ENCODE measurements at places on chromosomes 11 and 22.

DNA sequence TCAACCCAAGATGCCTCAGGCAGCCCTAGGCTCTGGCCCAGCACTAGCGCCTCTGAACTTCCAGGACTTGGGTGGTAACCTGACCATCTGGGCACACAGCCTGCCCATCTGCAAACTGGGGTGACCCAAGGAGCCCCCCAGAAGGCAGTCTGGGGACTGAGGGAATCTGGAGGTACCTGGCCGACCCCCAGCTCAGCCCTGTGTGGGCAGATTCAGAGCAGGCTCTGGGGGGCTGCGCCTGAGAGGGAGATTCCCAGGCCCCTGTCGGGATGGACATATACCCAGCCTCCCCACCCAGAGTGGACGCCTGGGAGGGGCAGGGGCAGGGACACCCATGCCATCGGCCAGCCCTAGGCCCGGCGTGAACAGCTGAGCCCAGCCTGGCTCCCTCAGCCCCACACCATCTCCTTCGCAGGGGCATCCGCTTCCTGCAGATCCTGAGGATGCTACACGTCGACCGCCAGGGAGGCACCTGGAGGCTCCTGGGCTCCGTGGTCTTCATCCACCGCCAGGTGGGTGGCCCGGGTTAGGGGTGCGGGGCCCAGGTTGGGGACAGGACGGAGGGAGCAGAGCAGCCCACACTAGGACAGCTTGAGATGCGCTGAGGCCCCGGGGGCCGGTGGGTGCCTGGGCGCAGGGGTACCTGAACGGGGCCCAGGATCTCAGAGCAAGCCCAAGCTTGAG, 126.9 kb downstream of the KCNQ1 start:
- no peak for DNase-seq
- no peak overlapping the region for H3K4me3 ChIP-seq
- H3K36me3 ChIP-seq, result no peaks in the 10 kb centered on the region
- no peaks in the 10 kb centered on the region for H3K4me1 ChIP-seq
- no peak overlapping the region for H3K27ac ChIP-seq

GRCh38 chr22:30452861-30453260, 19.0 kb downstream of the SEC14L3 start:
- H3K4me1 ChIP-seq, result no peaks in the 10 kb centered on the region
- no peaks in the 10 kb centered on the region for H3K27me3 ChIP-seq
- no peaks in the 10 kb centered on the region for H3K36me3 ChIP-seq
- H3K27ac ChIP-seq, result no peak overlapping the region
- H3K4me3 ChIP-seq, result no peak overlapping the region
- DNase-seq, result no peak

GRCh38 chr11:9758637-9759518, 95.0 kb downstream of the SWAP70 start:
- H3K4me1 ChIP-seq, result peaks cover 76% of the 10 kb centered on the region
- no peaks in the 10 kb centered on the region for H3K27me3 ChIP-seq
- peak overlapping the region; percentile 81 for H3K4me3 ChIP-seq
- DNase-seq, result peak; percentile 67
- H3K27ac ChIP-seq, result peak overlapping the region; percentile 100

- H3K4me3 ChIP-seq, result no peak overlapping the region
- H3K36me3 ChIP-seq, result no peaks in the 10 kb centered on the region
- H3K27me3 ChIP-seq, result no peaks in the 10 kb centered on the region
- H3K4me1 ChIP-seq, result no peaks in the 10 kb centered on the region
- DNase-seq, result no peak
- no peak overlapping the region for H3K27ac ChIP-seq
Observed at GRCh38 chr11:133811850-133812685, 33.2 kb downstream of the SPATA19 start.

DNA sequence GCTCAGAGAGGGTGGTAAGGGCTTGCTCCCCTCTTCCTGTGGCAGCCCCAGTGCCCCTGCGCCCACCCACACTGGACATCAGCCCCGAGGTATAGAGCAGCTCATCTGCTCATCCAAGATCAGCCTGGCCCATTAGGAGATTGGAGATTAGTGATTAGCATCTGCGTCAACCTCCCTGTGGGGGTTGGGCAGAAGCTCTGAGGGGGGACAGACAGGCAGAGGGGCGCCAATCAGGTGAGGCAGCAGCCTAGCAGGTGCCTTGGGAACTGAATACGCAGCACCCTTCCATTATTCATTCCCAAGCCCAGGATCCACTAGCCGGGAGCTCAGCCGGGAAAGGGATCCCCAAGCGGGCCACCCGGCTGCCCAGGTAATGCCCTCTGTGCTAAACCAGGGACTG, 11.0 kb downstream of the SMTN start:
- H3K4me1 ChIP-seq, result no peaks in the 10 kb centered on the region
- DNase-seq, result no peak
- no peak overlapping the region for H3K27ac ChIP-seq
- H3K4me3 ChIP-seq, result no peak overlapping the region
- no peaks in the 10 kb centered on the region for H3K27me3 ChIP-seq
- H3K36me3 ChIP-seq, result no peaks in the 10 kb centered on the region

GRCh38 chr11:1478011-1478410, 8.6 kb downstream of the MOB2 start:
- H3K4me3 ChIP-seq, result no peak overlapping the region
- no peak for DNase-seq
- no peaks in the 10 kb centered on the region for H3K36me3 ChIP-seq
- no peaks in the 10 kb centered on the region for H3K27me3 ChIP-seq

DNA sequence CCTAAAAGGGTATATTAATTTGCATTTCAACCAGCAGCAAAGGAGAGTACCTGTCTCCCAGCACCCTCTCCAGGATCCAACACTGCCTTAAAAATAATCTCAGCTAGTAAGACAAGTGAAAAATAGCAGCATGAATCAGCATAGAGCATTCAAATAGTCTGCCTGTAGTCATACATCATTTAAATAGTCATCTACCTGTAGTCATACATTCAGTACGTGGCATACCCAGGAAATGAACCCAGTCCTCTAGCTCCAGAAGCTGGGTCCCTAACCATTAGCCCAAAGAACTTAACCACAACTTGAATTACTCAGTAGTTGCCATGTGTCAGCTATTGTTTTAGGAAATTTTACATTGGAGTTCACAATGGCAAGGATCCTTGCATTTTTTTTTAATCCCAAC, 9.3 kb downstream of the TENM4 start:
- peaks cover 32% of the 10 kb centered on the region for H3K27me3 ChIP-seq
- no peak for DNase-seq
- H3K36me3 ChIP-seq, result no peaks in the 10 kb centered on the region
- H3K4me3 ChIP-seq, result no peak overlapping the region

DNA sequence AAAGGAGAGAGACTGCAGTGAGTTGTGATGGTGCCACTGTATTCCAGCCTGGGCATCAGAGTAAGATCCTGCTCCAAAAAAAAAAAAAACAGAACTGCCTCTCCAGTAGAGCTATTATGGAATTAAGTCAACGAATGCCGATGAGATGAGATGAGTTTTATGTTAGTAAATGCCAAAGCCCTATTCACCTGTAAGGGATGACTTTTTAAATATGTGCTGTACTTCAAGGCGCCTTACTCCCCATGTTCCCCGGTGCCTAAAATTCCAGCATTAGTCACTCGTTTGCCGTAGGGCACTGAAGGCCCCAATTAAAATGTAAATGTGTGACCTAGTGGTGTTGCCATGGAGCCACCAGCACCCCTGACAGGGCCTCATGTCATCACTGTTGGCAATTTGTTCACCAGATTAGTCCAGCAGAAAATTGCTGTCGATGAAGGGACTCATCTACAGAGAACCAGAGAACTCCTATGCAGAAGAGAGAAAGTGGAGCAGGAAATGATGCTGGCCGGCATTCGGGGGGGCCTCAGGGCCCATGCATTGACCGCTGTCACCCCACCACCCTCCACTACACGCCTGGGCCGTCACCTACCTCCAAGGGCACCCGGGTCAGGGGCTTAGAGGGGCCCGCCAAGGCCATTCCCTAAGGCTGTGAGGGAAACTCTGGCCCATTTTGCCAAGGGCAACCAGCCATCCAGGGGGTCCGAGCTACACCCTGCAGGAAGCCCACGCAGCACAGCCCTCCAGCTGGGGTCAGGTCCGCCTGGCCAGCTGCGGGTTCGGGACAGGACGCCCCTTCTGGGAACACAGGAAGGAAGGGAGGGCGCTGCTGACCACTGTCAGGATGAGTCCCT, 17.8 kb downstream of the LIF start:
- H3K27ac ChIP-seq, result peak overlapping the region; percentile 89
- H3K4me3 ChIP-seq, result no peak overlapping the region
- no peaks in the 10 kb centered on the region for H3K27me3 ChIP-seq
- H3K4me1 ChIP-seq, result peaks cover 42% of the 10 kb centered on the region

DNA sequence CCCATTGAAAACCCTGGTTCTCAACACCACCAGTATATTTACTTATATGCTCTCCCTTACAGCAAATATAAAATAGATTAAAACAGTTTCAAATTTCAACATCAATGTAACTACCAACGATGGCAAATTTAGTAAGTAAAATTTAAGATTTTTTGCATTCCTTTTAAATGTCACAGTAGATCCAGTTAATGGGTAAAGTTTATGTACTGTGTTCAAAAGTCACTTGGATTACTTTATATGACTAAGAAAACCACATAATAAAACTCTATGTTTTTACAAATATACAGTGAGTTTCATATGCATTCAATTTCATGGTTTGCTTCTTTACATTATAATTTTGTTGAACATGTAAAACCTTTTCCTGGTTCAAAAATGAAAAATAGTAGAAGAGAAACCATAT, 364.6 kb downstream of the AASDHPPT start:
- H3K36me3 ChIP-seq, result no peaks in the 10 kb centered on the region
- no peak overlapping the region for H3K4me3 ChIP-seq
- no peaks in the 10 kb centered on the region for H3K27me3 ChIP-seq
- no peak overlapping the region for H3K27ac ChIP-seq
- no peaks in the 10 kb centered on the region for H3K4me1 ChIP-seq

- no peak for DNase-seq
- no peaks in the 10 kb centered on the region for H3K27me3 ChIP-seq
- H3K36me3 ChIP-seq, result no peaks in the 10 kb centered on the region
- no peak overlapping the region for H3K4me3 ChIP-seq
- H3K27ac ChIP-seq, result peak overlapping the region; percentile 72
Observed at GRCh38 chr11:10864688-10865087, 6.8 kb upstream of the ZBED5 start.

Measured in Panc1 (cell line).